ENCODE measurements at places on chromosomes 12 and 14.

DNA sequence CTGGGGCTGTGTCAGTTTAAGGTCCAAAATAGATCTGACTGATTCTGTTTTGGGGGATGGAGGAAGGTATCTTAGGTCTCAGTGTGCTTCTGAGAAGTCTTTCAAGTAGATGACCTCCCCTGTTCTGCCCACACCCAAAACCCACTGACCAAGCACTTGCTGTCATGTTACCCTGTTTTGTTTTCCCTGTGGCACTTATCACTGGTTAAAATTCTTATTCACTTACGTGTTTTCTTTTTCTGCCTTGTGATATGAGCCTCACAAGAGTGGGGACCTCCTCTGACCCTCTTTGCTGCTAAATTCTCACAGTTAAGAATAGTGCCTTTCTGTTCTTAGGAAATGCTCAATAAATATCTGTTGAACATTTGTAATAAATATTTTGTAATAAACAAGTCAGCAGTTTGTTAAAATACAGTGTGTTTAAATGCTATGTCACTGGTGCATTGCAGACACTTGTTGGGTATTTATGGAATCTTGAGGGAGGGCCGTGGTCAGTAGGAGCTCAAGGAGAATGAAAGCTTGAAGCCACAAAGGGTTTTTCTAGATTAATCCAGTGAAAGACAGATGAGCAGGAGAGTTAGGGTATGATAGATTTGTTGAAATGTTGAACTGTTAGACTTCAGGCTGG, 20.9 kb downstream of the PLEKHA5 start:
- H3K4me1 ChIP-seq = no peaks in the 10 kb centered on the region
- no peak overlapping the region for H3K27ac ChIP-seq
- H3K36me3 ChIP-seq = no peaks in the 10 kb centered on the region
- H3K27me3 ChIP-seq = no peaks in the 10 kb centered on the region
- DNase-seq = no peak

DNA sequence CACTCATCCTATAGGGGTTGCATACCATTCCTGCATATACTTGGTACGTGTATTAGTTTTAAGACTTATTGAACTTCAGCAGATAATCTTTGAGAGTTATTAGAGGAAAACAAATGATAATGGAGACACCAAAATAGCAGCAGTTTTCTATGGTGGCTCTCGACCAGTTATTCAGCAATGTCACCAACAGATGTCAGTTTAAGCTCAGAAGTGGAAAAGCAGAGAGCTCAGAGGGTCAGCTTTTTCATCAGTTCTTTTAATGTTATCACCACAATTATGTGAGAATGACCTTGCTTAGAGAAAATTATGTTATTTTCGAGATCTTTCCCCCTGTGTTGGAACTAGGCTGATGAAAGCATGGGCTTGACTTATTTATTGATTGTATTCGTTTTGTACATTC, 32.0 kb downstream of the PTPN11 start:
- DNase-seq = no peak
- H3K36me3 ChIP-seq = no peaks in the 10 kb centered on the region
- no peak overlapping the region for H3K27ac ChIP-seq
- peaks cover 5% of the 10 kb centered on the region for H3K4me1 ChIP-seq
- H3K27me3 ChIP-seq = no peaks in the 10 kb centered on the region

DNA sequence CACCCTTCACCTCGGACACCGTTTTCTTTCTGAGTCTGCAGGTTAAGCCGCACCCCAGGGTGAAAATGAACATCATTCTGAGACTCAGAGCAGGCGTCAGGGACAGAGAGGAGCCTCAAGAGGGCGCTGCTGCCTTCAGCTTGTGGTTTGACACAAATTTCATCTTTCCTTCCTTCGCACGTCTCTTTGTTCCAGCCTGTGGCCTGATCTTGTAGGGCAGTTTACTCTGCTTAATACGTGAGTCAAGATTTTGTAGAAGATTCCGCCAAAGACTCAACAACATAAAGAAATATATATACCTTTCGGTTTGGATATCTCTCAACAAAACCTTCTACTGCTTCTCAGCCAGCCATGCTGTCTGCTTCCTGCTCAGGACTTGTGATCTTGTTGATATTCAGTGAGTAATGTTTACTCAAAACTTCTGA, 329.3 kb upstream of the OR4E1 start:
- no peaks in the 10 kb centered on the region for H3K27me3 ChIP-seq
- no peaks in the 10 kb centered on the region for H3K36me3 ChIP-seq
- DNase-seq = no peak
- H3K4me3 ChIP-seq = no peak overlapping the region
- H3K27ac ChIP-seq = no peak overlapping the region

DNA sequence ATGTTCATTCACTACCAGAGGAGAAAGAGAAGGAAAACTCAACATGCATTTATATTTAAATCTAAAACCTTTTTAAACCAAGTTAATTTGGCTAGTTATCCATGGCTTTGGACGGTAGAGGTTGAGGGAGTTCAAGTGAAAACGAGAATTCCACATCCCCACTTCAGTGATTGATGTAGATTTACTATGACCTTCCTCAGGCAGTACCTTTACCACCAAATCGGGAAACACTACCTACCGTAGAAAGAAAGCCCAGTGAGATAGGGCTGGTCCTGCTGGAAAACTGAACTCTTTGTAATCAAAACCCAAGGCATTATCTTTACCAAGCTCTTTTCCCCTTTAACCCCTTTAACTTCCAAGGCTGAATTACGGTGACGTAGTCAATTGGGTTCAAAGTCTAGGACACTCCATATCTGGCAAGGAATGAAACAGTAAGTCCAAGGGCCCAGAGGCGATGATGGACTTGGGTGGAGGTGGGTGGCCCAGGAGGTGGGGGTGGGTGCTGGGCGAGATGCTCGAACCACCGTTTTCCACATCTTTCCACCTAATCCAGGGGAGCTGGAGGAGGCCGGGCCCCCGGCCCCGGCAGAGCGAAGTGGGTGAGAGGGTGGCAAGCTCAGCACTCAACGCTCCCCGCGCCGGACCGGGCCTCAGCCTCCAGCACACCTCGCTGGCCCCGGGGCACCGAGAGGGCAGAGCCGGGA, 618 bp downstream of the SEC23A start:
- H3K27me3 ChIP-seq = no peaks in the 10 kb centered on the region
- H3K4me3 ChIP-seq = peak overlapping the region; percentile 89
- H3K27ac ChIP-seq = peak overlapping the region; percentile 95

GRCh38 chr14:81946834-81947798, 413.5 kb upstream of the SEL1L start:
- H3K27me3 ChIP-seq = no peaks in the 10 kb centered on the region
- H3K27ac ChIP-seq = no peak overlapping the region
- H3K36me3 ChIP-seq = no peaks in the 10 kb centered on the region

- no peak within 1 kb of the TSS for H3K4me3 ChIP-seq
- H3K27me3 ChIP-seq = peaks cover 48% of the 10 kb centered on the region
- peaks cover 27% of the 10 kb centered on the region for H3K36me3 ChIP-seq
These were observed at the start of gene AGAP2 for GRCh38 chr12:57738661-57739237. AGAP2 (minus strand) TSS chr12:57738742; CDS start chr12:57738246, 496 bp downstream.
